CD4-positive, alpha-beta T cell treated with Interleukin-12 subunit alpha and Interleukin-12 subunit beta, for 1 hour (primary cell): ENCODE measurements at places on chromosomes 11 and 22.

DNA sequence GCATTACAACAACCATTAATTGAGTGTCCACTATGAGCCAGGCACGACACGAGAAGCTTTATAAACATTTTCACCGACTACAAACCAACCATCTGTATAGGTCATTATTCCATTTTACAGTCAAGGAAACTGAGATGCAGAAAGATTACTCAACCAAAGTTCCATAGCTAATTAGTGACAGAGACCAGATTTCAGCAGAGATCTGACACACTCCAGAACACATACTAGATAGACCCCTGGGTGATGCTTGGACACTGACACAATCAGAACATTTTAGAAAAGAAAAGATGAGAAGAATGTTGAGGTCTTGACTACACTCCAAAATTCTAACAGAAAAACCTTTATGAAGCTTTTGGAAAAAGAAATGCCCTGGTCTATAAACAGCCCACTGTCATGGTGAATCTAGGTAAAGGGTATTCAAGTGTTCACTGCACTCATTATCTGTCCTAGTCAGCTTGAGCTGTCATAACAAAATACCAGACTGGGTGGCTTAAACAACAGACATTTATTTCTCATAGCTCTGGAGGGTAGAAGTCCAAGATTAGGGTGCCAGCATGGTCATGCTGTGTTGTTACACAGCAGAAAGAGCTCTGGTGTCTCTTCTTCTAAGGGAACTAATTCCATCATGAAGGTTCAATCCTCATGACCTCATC lies 89.0 kb downstream of the RELT start:
- no peak for DNase-seq

- DNase-seq = no peak
These were observed 108.4 kb downstream of the FAT3 start for GRCh38 chr11:92332986-92333385.

- DNase-seq = no peak
These were observed 3.7 kb upstream of the INPPL1 start for GRCh38 chr11:72220696-72221363.

- DNase-seq = no peak
These were observed 37.1 kb upstream of the MMP12 start for GRCh38 chr11:102911758-102912481.

GRCh38 chr11:2268729-2269600 lies 1.4 kb downstream of the ASCL2 start:
- peak; percentile 45 for DNase-seq

DNA sequence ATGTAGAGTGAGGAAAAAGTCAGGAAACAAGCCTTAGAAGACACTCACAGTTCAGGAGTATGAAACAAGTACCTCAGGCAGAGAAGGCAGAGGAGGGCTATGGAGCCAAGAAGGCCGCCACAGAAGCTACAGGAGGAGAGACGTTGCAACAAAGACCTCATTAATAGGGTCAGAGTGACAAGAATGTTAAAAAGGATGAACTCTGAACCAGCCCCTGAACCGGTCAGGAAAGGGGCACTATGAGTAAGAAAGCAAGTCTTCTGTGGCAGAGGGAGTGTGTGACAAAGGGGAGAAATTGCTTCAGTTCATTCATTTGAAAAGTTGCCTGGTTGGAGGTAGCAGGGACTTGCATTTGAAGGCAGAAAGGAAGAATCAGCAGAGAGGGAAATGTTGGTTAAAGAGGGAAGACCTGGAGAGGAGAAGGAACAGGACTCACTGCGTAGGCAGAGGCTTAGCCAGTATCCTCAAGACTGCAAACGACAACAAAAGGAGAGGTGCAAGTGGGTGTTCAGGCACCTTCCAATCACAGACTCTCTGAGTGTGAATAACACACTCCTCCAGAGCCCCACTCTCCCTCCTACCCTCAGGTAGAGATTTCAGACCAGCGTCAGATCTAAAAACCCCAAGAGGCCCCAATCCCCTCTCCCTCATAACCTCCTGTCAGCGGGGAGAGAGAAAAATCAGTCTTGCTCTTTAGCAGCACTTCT lies 15.4 kb downstream of the TAGLN start:
- no peak for DNase-seq

DNA sequence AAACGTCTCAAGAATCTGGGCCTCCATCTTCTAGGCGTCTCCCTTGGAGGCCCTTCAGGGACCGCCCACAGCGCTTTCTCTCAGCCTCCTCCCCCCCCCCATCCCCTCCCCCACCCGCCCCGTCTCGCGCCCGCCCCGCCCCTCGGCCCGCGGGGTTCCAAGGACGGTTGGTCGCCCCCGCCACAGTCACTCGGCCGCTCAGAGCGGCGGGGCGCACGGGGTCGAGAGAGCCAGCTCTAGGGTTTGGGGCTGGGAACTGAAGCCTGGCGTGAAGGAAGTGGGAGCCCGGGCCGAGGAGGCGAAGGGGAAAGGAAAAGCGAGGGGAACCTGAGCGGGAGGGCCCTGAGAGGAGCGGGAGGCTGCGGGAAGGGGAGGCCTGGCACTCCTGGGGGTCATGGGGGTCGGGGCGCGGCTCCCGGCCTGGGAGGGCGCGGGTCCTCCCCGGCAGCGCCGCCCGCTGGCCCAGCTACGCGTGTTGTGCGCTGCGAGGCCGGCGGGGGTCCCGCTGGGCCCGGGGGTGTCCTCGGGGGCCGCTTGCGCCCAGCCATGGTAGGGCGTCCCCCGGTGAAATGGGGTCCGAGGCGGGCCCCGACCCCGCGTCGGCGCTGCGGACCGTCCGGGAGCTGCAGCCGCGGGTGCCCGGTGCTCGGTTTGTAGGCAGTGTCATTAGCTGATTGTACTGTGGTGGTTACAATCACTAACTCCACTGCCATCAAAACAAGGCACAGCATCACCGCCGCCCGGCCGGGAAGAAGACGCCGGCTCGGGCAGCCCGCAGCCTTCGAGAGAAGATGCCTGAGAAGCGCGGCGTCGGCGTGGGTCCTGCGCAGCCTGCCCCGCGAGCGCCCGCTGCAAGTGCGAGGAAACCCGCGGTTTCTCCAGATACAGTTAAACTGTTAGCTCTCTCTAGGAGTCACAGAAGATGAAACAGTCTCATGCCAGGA lies at the start of gene BTG4:
Gene BTG4 (minus strand): TSS at position 91 of the 944 bp plus-strand sequence. CDS start 13,610 bp downstream, outside the sequence.
- no peak for DNase-seq
